ENCODE measurements at places on chromosomes 5 and 9.

DNA sequence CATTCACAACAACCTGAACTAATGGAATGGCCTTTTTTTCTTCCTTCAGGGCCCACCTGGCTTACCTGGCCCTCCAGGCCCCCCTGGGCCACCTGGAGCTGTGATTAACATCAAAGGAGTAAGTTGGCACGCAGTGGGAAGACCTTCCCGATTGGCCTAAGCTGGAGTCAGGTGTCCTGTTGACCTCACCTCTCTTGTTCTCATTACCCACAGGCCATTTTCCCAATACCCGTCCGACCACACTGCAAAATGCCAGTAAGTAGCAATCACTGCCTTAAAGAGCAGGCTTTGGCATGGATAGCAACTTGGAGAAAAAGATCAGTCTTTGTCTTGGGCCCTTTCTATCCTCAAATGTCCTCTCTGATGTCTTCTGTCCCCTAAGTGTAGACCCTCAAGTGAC, 55.3 kb upstream of the TGFBR1 start:
- no peak for DNase-seq

DNA sequence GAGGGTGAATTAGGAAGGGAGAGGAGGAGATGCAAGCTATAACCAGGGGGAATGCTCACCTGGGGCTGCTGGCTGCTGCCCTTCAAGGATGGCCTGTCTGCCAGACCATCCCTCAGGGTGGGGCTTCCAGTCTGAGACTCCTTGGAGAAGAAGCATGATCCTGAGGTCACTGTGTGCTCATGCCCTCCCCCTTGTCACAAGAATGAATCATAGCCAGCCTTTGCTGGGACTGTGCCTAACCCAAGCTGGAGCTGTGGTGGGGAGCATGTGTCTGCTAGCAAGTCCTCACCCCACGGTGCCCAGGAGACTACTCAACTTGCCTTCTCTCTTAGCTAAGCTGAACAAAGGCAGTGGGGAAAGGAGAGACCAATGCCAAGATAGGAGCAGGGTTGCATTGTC, 463.6 kb downstream of the SPOCK1 start:
- no peak for DNase-seq

DNA sequence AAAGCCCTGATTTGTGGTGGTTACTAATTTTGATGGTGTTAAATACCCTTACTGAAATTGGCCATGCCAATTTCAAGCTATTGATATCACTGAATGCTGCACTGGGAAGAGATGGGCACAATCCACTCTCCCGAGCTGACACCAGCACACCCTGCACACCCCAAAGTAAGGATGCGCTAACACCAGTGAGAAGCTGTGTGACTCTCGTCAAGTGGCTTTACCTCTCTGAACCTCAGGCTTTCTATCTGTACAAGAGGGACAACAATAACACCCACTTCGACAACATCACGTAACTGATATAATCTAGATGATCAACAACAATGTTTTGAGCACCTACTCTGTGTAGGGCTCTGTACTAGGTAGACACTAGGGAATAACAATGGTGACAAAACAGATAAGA, 8.0 kb upstream of the AKNA start:
- DNase-seq, result no peak

- peak; percentile 29 for DNase-seq
Observed at GRCh38 chr9:15104826-15105420, 194.7 kb upstream of the FREM1 start.

- DNase-seq, result no peak
Observed at GRCh38 chr5:146632620-146633322, 116.8 kb upstream of the GPR151 start.

DNA sequence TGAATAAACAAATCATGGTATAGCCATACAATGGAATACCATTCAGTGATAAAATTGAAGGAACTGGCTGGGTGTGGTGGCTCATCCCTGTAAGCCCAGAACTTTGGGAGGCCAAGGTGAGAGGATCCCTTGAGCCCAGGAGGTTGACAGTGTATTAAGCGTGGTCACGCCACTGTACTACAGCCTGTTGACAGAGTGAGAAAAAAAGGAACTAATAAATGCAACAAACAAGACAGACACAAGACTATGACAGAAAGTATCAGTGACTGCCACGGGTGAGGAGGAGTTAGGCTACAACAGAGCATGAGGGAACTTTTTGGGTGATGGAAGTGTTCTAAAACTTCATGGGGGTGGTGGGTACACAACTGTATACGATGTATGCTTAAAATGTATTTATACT, 2.2 kb downstream of the FNIP1 start:
- no peak for DNase-seq

DNA sequence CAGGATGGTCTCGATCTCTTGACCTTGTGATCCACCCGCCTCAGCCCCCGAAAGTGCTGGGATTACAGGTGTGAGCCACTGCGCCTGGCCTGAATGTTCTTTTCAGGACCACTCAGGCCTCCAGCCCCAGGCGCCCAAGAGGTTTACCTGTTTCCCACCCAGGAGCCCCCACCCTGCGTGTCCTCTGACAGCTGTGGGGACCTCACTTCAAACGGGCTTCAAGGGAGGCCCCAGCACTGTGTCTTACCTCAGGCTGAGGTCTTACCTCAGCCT, 19.1 kb upstream of the SLC6A19 start:
- DNase-seq, result no peak

DNA sequence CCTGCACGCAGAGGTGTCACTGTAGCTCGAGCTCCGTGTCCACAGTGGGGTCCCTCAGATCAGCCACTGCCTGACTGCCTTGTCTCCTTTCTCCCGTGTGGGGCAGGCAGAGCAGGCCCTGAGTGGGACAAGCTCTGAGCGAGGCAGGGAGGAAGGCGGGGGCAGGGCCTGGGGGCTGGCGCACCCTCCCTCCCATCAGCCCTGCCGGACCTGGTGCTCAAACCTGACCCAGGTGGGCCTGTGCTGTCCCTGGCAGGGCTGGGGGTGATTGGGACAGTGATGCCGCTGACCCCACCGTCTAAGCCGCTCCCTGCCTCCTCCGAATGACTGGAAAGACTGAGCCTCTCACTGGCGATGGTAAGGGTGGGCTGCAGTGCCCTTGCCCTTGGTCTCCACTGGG, 60.9 kb downstream of the KCNT1 start:
- DNase-seq, result no peak

GRCh38 chr9:19464764-19465585, 56.2 kb downstream of the ACER2 start:
- DNase-seq, result peak; percentile 69

DNA sequence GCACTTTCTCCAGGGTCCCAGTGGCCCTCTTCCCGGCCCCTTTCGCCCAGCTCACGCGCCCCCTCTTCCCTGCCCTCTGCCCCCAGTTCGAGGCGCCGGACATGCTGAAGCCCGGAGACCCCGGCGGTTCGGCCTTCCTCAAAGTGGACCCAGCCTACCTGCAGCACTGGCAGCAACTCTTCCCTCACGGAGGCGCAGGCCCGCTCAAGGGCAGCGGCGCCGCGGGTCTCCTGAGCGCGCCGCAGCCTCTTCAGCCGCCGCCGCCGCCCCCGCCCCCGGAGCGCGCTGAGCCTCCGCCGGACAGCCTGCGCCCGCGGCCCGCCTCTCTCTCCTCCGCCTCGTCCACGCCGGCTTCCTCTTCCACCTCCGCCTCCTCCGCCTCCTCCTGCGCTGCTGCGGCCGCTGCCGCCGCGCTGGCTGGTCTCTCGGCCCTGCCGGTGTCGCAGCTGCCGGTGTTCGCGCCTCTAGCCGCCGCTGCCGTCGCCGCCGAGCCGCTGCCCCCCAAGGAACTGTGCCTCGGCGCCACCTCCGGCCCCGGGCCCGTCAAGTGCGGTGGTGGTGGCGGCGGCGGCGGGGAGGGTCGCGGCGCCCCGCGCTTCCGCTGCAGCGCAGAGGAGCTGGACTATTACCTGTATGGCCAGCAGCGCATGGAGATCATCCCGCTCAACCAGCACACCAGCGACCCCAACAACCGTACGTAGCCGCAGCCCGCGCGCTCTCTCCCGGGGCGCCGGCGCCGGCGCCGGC, 1.0 kb downstream of the PRDM6 start:
- DNase-seq, result no peak

DNA sequence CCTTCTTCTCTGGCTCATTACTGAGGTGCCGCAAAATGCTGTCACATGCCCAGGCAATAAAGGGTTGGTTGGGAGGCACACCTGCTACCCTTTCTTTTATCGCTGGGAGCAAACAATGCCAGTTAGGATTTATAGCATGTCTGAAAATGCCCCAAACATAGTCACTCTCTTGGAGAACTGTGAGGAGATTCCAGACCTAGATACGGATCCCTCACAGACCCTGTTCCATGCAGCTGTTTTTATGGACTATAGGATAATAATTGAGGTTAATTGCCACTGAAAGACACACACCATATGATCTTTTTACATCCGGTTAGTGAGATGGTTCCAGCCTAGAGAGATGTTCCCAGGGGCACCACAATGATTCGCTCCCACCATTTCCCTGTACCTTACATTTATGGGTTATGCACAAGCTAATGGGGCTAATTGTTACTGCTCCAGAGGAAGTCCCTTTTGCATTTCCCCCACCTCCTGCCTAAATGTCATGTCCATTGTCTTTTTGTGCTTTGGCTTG, 318.1 kb downstream of the PIK3R1 start:
- no peak for DNase-seq

- no peak for DNase-seq
Observed at GRCh38 chr9:101325053-101325452, 59.8 kb downstream of the BAAT start.

DNA sequence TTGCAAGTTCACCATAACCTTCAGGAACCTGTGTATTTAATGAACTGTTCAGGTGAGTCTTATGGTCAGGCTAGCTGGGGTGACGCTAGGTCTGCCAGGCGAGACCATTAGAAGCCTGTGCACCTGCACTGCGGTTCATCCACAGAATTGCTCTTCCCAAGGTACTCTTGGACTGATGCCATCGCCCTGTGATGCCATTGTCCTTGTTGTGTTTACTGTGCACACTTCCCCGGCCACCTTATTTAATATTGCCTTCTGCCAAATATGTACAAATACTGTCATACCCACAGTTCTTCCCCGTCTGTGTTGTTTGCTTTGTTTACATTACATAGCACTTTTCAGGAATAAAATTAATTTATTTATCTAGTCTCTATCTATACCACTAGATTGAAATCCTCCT, 66.3 kb downstream of the RCL1 start:
- DNase-seq, result no peak

DNA sequence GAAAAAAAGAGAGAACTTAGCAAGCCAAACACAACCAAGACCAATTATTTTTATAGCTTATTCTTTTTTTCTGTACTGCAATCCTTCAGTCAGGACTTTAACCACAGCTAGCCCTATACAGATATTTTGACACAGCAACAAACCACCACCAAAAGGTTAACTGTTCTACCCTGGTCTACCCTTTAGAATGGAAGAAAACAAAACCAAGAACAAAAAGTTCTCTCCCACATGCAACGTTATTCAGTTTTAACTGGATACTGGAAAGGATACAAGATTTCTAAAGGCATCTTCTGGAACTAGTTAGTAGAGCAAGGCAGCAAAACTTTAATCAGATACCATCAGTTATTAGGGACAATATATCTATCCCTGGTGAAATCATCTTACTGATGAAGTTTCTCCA, 32.6 kb downstream of the ECPAS start:
- DNase-seq, result no peak

DNA sequence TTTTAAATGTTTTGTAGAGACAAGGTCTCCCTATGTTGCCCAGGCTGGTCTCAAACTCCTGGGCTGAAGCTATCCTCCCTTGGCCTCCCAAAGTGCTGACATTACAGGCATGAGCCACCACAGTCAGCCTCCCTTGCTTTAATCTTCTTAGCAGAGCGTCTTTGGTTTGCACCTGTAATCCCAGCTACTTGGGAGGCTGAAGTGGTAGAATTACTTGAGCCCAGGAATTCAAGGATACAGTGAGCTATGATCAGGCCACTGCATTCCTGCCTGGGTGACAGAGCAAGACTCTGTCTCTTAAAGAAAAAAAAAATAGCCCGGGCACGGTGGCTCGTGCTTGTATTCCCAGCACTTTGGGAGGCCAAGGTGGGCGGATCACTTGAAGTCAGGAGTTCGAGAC, 27.8 kb downstream of the UBE2D2 start:
- DNase-seq, result no peak

DNA sequence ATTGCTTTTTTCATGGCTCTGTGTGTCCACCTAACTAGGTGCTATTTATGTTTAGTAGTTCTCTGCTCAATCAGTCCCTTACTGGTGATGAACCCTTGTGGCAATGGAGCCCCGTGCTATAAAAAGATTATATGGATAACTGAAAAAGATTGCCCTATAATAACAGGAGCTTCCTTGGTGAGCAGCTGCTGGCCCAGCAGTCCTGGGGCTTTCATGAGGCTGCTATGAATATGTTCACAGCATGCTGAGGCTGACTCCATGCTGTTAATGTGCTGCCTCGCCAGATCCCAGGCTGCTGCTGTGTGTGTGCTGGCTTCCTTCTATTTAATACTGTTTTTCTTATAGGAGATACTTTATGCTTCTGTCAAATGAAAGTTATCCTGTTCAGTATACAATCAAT, 357.5 kb downstream of the TAF11L14 start:
- no peak for DNase-seq

DNA sequence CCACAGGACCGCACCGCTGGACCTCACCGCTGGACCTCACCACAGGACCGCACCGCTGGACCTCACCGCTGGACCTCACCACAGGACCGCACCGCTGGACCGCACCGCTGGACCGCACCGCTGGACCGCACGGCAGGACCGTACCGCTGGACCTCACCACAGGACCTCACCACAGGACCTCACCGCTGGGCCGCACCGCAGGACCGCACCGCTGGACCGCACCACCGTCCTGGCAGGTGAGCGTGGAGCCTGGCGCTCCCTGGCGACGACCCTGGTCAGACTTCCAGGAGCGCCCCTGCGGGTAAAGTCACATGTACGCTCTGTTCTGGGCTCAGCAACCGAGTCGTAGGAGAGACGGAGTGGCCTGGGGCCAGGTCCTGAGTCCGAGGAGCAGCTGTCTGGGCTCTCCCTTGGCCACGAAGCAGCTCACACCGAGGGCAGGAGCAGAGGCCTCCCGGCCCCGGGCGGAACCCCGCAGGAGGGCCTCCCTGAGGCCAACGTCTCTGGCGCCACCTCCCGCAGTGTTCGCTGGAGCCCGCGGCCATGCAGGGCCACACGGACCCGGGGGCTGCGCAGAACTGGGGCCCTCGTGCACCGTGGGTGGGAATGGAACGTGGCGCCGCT, 30.5 kb downstream of the MRPL36 start:
- DNase-seq, result no peak

All from activated naive CD4-positive, alpha-beta T cell treated with Interleukin-2 at 50 U/mL for 16 hours (primary cell).